Substantia nigra (tissue), 51 donors: ENCODE measurements at places on chromosomes 1 and 21.
A peak's percentile ranks its signal among the peaks of the same experiment; 100 is the strongest.

GRCh38 chr1:152107031-152107983, 7.9 kb downstream of the TCHH start:
- DNase-seq, result no peak

DNA sequence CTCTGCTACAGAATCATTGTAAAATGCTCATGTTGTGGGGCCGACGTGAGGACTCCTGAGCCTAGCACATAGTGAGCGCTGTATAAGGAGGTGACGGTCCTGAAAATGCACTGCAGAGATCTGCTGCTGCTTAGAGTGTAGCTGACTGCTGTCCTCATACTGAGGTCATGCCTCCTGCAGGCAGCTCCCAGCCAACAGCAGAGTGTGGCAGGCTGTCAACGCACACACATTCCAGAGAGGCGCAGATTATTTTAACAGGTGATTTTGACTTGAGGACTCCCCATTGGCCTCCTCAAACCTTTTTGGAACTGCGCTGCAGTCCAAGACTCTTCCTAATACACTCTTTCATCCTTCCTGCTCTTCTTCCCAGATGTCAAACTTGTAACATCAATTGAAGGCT, 119.8 kb upstream of the KCNJ6 start:
- DNase-seq, result no peak

- DNase-seq, result no peak
Observed at GRCh38 chr21:45562965-45563364, 20.7 kb upstream of the SLC19A1 start.

DNA sequence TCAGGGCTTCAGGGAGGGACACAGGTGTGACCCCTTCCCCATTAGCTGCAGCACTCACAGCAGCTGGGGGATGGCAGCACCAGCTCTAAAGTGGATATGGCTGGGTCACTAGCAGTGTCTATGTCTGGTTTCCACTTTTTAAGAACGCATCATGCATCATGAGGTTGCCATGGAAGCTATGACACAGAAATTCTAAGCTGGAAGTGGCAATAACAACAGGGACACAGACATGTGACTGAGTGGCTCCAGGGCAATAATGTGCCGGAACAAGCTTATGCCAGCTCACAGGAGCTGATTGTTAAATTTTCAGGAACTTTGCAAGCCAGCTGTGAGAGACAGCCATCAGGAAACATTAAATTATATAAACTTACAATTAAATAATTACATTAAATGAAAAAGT, 51.2 kb upstream of the NFASC start:
- no peak for DNase-seq

DNA sequence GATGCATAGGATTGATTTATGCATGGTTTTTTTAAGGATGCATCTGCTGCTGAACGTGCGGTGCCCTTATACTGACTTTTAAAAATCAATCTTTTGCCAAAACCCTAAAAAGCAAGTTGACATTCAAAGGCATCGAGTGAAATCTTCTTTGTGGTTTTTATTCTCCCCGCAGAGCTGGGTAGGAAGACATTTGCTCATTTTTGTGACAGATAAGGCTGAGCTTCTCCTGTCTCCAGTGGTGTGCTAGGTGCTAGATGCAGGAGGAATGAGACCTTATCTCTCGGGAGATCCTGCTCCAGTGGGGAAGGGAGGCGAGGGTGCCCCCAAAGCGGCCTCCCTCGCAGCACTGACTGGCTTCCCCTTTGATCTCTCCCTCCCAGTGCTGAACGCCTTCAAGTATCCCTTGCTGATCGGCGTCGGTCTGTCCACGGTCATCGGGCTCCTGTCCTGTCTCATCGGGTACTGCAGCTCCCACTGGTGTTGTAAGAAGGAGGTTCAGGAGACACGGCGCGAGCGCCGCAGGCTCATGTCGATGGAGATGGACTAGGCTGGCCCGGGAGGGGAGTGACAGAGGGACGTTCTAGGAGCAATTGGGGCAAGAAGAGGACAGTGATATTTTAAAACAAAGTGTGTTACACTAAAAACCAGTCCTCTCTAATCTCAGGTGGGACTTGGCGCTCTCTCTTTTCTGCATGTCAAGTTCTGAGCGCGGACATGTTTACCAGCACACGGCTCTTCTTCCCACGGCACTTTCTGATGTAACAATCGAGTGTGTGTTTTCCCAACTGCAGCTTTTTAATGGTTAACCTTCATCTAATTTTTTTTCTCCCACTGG, 14.9 kb upstream of the CD101 start:
- no peak for DNase-seq

GRCh38 chr1:205371871-205372660, 15.3 kb upstream of the KLHDC8A start:
- no peak for DNase-seq

- no peak for DNase-seq
Observed at GRCh38 chr1:89724369-89725010, 91.6 kb downstream of the LRRC8C start.

DNA sequence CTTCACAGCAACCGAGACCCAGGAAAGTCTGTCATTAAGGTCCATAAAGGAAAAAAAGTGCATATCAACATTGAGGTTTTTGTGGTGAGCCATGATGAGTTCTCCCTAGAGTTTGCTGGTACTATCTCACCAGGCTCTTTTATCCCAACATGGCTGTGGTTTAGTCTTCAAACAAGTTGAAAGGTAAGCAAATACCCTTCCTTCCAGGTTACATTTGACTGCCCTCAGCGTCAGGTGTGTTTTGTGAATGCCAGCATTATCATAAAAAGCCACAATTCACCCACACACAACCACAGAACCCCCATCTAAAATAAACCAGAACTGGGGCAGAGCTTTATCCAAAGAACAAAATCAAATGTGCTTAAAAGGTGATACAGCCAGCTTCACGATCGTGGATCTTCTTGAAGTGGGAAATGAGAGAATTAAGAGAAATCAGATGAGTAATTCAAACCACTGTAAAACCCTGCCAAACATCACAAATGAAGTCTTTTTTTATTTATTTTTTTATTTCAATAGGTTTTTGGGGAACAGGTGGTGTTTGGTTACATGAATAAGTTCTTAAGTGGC, 64.7 kb downstream of the SETD4 start:
- no peak for DNase-seq

DNA sequence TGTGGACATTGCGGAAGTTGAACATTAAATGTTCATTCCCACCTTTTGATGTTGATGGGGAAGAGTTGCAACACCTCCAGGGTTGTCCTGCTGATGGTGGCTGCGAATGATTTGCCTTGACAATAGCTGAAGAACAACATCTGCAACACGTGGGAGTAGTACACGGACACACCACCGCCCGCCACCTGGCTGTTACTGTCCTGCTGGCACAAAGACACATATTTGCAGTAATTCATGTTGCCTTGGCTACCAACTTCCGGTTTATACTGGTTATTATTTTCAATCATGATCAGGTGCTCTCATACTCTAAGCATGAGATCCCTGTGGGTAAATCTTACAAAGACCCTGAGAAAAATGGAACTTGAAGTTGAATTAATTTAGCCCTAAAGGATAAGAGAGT, 55.2 kb downstream of the UBR4 start:
- DNase-seq, result no peak

DNA sequence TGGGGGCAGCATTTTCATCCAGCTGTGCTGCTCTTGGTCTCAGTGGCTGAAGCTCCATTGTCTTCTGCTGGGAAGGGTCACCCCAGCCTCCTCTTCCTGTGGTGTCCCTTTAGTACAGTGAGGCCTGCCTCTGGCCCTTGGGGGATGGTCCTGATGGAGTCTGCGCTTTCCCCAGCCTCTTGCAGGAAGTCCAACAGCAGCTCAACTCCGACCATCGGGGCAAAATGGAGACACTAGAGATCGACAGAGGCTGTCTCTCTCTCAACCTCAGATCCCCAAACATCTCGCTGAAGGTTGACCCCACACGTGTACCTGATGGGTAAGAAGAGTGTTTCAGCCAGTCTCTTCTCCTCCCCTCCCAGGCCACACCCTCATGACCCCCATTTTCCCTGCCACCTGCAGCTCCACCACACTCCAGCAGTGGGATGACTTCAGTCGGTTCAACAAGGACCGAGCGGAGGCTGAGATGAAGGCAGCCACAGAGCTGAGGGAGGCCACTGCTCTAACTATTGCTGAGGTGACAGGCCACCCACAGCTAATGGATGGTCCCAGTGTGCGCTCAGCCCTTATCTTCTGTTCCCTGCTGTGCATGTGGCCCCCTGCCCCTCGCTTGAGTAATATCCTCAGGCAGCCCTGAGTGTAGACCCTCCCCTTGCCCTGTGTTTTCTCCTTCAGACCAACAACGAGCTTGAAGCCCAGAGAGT, 2.0 kb upstream of the ADPRS start:
- no peak for DNase-seq

- no peak for DNase-seq
Observed at GRCh38 chr21:18877917-18878316, 474.3 kb upstream of the TMPRSS15 start.

DNA sequence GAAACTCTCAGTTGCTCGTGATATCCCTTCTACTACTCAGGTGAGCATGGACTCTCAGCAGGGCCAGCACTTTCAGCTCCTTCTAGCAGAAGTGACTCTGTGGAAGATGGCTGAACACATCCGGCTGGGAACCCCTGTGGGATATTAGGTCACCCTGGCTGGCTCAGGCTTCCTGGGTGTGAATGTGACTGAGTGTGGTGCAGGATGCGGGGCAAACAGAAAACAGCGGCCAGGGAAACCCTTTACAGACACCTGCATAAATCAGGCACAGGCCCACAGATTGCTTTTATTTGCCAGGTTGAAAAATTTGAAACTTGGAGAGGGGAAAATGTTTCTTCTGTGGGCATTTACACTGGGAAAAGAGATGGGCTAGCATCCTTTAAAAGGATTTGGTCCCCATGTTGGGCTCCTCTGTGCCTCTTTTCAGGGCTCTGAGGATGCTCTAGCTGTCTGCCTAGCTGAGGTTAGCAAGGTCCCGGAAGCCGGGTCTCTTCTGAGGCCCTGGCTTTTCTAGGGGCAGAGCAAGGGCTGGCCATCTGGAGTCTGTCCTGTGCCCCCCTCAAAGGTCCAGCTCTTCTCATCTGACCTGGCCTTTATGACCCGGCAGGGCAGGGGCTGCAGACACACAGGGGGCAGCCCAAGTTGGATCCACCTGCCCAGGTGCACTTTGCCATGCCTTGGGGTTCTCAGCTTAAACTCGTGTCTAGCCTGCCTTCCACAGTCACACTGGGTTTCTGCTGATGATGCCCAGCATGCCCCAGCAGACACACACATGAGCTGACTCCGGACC, 243.0 kb downstream of the SIPA1L2 start:
- DNase-seq, result no peak

GRCh38 chr1:26353210-26353859, 595 bp downstream of the CRYBG2 start:
- no peak for DNase-seq

DNA sequence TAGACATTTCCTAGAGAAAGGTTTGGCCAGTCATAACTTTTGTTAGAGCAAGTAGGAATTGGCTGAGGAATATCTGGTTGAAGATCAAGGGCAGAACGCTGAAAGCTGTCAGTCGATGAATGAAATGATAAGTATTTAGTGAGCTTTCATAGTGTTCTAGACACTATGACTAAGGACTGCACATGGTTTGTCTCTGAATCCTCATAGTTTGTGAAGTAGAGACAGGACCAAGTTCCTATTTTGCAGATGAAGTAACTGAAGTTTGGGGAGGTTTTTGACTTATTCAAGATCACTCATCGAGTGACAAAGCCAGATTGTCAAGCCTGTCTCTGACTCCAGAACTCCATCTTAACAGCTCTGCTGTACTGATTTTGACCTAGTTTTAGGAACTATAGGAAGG, 4.7 kb downstream of the ELOA start:
- no peak for DNase-seq

- no peak for DNase-seq
Observed at GRCh38 chr1:151655371-151655770, 43.5 kb downstream of the SNX27 start.

DNA sequence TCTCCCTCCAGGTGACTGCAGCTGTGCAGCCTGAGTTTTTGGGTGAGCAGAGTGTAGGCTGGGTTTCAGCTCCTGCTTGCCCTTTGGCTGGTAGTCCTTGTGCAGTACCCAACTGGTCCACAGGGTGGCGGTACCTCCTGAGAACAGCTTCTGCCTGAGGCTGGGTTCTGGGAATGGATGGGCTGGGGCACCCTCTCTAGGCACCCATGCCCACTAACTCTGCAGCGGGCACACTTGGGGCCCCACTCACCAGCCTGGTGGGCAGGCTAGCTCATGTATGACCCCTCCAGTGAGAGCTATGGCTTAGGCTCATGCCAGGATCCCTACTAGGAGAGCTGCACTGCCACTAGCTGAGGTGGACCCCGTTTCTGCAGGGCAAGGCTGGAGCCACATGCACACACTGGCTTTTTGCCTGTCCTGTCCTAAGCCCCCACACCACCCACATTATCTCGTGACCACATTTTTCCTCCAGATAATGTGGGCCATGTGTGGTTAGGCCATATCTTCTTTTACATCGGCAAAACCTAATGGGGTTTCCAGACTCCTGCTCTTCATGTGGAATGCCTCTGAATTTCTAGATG, 15.5 kb upstream of the GSTM4 start:
- DNase-seq, result peak; percentile 53

GRCh38 chr21:41673596-41674335, 93.1 kb downstream of the RIPK4 start:
- no peak for DNase-seq

- no peak for DNase-seq
Observed at GRCh38 chr1:17207966-17208418, 3.1 kb downstream of the PADI1 start.

DNA sequence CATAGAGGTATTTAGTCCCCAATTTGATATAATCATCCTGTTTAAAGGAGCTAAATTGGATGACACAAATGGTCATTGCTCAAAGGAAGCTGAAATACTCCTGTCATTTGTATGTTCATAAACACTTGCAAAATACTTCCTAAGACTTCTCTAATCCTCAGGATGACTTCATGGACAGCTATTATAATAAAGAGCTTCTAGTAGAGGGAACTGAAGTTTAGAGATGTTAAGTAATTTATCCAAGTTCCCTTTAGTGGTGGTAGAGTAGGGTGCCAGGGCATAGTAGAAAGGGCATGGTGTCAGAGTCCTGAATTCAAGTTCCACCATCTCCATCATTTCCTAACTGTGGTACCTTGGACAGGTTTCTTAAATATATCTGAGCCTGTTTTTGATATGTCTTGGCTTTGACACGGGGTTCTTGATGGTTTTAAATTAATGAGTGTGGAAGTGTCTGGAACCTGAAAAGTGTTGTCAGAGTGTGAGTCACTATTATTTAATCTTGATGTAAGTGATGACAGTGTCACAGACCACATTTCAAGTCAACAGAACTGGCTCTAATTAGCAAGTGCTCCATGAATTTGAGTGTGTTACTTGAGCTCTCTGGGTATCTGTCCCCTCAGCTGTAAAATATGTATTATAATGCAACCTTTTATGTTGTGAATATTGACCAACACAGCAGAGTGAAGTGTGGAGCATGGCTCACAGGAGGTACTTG, 12.1 kb upstream of the GBP6 start:
- no peak for DNase-seq

- DNase-seq, result no peak
Observed at GRCh38 chr1:204992201-204992997, 50.6 kb upstream of the CNTN2 start.

DNA sequence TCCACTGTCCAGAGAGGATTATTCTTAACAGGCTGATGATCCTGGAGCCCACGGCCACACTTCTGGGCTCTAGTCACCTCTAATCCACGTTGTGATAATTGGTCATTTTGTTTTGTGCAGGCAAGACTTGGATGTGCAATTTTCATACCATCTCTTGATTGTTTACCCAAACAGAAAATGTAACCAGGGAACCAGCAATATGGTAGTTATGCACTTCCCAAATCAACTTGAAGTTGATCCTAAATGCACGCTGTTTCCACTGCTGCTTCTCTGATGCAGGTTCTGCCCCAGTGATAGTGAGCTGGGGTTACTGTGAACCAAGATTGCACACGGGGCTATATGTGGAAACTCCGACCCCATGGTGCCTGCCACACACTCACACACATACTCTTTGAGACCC, 14.7 kb upstream of the KCNJ15 start:
- no peak for DNase-seq
